Astrocyte of the spinal cord (primary cell): ENCODE measurements at places on chromosomes 12 and 14.

DNA sequence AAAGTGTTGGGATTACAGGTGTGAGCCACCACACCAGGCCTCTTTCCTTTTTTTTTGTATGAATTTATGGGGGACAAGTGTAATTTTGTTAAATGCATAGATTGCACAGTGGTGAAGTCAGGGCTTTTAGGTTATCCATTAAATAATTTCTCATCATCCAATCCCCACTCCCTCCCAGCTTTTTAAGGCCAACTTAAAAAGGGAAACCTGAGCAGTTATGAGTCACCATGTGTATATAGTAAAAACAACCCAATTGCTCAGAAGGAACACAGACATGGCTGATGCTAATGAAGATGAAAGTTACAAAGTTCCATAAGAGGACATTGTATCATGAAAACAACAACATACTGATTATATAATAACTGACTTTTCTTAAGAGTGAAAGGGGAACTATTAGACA, 25.6 kb upstream of the ARID2 start:
- DNase-seq = peak; percentile 51

GRCh38 chr14:63745858-63746425, 18.1 kb upstream of the SGPP1 start:
- no peak for DNase-seq

- no peak for DNase-seq
Measured at GRCh38 chr12:131385313-131386166, 325.4 kb upstream of the SFSWAP start.

DNA sequence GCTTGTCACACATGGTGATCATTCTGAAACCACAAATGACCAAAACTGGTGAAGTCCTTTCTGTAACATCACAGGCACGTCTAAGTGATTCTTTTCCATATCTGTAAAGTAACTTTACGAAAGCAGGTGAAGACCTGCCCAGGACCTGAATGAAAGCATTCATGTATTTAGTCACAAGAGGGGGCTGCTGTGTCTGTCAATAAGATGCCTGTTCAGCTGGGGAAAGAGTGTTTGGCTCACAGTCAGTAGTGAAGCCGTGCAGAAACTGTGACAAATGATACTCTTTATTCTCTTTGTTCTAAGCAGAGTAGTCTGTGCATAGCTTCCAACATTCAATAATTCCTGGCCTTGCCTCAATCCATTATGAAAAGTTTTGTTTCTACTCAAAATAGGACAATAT, 373.5 kb upstream of the OR4E1 start:
- DNase-seq = no peak

GRCh38 chr14:75446447-75446846, 18.6 kb downstream of the JDP2 start:
- no peak for DNase-seq
